Astrocyte (in vitro differentiated cells and primary cell): ENCODE measurements at places on chromosomes 4 and X. TPM values are rescaled to one million over a fixed set of nuclear protein-coding genes. Genes with fewer than 3 reads are reported as not detected.

The SHROOM4 gene
- total RNA-seq = 7.0 and 7.6 TPM in 2 replicates

DNA sequence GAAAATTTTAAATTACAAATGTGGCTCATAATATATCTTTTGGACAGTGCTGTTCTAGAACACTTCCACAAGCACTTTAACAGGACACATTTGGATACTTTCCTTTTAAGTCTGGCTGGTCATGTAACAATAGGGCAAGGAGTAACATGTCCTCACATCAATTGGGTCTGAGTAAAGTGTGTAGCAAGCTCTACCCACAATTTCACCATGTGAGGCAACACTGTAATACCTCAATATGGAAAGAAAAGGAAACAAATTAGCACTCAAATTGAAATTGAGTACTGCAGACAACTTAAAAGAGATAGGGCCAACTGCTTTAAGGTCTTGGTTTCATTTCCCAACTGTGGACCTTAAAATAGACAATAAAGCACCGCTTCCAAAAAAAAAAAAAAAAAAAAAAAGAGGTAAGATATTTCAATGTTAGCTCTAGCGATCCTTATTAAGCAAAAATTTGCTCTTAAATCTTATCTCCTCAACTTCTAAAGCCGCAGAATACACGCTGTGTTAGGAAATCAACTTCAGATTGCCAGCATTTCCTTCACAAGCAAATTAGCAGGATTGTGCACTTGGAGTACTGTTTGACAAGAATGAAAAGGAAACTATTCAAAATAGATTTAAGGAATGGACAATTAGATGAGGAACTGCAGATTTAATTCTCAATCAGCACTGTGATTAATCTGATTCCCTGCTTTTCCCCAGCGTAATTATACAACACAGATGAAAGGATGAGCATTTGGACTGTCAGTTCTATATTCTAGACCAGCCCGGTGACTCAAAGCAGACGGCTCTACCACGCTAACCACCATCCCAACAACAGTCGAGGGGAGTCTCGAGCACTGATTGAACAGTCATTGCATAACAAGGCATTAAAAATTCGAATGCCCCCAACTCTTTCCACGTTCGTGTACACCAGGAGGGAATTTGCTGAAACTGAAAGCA is 1.6 kb downstream of the CASK start:
- no peaks in the 10 kb centered on the region for H3K4me1 ChIP-seq
- H3K36me3 ChIP-seq = no peaks in the 10 kb centered on the region
- H3K27ac ChIP-seq = peak overlapping the region; percentile 63
- peak; percentile 26 for DNase-seq
- H3K4me3 ChIP-seq = peak overlapping the region; percentile 87
- no peaks in the 10 kb centered on the region for H3K27me3 ChIP-seq

- no peak for DNase-seq
- no peak overlapping the region for H3K4me3 ChIP-seq
- H3K36me3 ChIP-seq = no peaks in the 10 kb centered on the region
- no peaks in the 10 kb centered on the region for H3K4me1 ChIP-seq
- H3K27ac ChIP-seq = no peak overlapping the region
Measured at GRCh38 chrX:6383917-6384316, 151.0 kb downstream of the VCX3A start.

The FAM53A gene
- total RNA-seq = 2.1 and 3.4 TPM in 2 replicates

DNA sequence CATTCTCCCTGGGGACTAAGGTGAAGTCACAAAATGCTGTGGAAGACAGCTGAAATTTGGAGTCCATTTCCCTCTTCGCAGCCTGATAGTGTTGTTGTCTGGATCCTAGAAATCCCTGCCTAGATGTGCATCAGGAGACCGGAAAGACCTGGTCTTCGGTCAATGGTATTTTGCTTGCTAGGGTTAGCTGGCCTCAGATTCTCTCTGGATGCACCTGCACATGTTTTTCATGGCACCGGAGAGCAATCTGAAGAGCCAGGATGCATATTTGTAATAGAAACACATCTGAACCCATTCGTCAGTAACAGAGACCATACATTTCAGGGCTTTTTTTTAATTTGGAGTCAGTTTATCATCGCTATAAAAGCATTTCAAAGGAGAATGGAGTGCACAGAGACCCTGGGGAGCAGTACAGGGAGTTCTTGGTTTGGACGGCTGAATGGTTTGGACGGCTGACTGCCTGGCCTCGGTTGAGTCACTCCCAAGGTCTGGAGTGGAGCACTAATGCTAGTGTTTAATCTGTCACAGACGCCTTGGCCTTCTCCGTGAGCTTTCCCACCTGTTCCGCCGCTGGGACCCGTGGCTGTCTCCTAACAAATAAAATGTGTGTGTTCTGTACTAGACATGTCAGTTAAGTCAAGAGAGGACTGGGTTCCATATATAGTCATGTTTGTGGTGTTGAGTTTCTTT is 7.5 kb upstream of the PDLIM3 start:
- no peak overlapping the region for H3K27ac ChIP-seq
- no peaks in the 10 kb centered on the region for H3K36me3 ChIP-seq

DNA sequence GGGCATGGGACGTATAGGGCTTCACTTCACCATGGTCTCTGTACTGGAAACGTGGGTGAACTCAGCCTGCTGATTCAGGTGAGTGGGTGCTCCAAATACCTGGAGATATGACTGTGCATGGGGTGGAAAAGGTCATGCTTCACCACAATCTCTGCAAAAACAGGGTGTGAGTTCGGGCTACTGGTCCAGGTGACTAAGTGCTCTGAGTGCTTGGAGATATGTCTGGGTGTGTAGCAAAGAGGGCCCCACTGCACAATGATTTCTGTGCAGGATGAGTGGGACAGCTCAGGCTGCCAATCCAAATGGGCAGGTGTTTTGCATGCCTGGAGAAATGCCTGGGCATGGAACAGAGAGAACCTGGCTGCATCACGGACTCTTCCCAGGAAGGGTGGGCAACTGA is 11.2 kb upstream of the CPXCR1 start:
- H3K4me1 ChIP-seq = no peaks in the 10 kb centered on the region
- H3K27me3 ChIP-seq = no peaks in the 10 kb centered on the region
- no peak for DNase-seq
- no peak overlapping the region for H3K4me3 ChIP-seq
- H3K36me3 ChIP-seq = no peaks in the 10 kb centered on the region

GRCh38 chr4:170248576-170248975 is 158.8 kb upstream of the AADAT start:
- no peaks in the 10 kb centered on the region for H3K27me3 ChIP-seq
- H3K36me3 ChIP-seq = no peaks in the 10 kb centered on the region
- DNase-seq = peak; percentile 20

The H2BW2 gene
- total RNA-seq = not detected in 2 replicates

The MMAA gene
- total RNA-seq = 8.5 and 10.4 TPM in 2 replicates

DNA sequence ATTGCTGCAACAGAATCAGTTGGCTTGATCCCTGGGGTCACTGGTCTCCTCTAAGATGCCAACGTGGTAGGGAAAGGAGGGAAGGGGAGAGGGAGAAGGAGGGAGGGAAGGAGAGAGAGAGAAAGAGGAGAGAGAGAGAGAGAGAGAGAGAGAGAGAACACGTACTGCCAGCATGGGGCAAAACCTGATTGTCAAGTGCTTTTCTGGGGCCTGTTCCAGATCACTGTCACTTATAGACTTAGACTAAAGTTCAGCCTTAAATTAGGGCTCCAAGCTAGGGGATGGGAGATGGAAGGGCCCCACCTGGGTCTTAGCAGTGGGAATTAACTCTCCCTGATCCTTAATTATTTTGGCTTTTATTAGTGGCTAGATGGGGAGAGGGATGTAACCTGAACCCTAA is 12.9 kb downstream of the SHROOM4 start:
- DNase-seq = no peak
- H3K4me1 ChIP-seq = peaks cover 16% of the 10 kb centered on the region
- no peaks in the 10 kb centered on the region for H3K27me3 ChIP-seq
- H3K36me3 ChIP-seq = no peaks in the 10 kb centered on the region
- H3K4me3 ChIP-seq = no peak overlapping the region
- no peak overlapping the region for H3K27ac ChIP-seq

The L1CAM gene
- 347 and 353 TPM in 2 replicates for total RNA-seq

GRCh38 chr4:149549911-149550310 is 265.7 kb downstream of the IQCM start:
- H3K36me3 ChIP-seq = no peaks in the 10 kb centered on the region
- DNase-seq = peak; percentile 10
- no peak overlapping the region for H3K27ac ChIP-seq
- H3K27me3 ChIP-seq = no peaks in the 10 kb centered on the region
- no peak overlapping the region for H3K4me3 ChIP-seq

DNA sequence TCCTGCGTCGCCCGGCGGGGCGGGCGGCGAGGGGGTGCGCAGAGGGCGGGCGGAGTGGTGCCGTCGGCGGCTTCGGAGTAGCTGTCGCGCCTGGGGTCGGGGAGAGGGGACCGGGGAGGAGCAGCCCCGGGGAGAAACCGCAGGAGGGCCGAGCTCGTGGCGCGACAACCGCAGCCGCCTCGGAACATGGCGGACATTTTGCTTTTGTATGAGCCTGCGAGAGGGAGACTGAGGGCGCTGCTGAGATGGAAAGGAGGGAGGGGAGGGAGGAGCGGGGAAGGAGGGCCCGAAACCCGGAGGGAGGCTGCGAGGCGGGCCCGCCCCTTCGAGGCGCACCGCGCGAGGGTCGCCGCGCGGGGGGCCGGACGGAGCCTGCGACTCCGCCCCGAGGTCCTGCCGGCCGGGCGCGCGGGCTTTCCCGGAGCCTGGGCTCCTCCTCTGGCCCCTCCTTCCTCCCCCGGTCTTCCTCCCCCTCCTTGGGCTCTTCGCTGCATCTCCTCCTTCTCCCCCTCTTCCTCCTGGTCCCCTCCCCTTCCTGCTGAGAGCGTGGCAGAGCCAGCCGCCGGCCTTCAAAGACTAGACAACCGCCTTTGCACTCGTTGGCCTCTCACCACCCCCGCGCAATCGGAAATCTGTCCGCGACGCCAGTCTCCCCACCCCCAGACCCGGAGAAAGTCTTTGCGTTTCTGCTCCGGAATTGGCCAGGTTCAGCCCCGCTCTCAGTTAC is 1.1 kb downstream of the INTS6L start:
- peak; percentile 83 for DNase-seq
- no peaks in the 10 kb centered on the region for H3K36me3 ChIP-seq
- H3K27ac ChIP-seq = peak overlapping the region; percentile 83

DNA sequence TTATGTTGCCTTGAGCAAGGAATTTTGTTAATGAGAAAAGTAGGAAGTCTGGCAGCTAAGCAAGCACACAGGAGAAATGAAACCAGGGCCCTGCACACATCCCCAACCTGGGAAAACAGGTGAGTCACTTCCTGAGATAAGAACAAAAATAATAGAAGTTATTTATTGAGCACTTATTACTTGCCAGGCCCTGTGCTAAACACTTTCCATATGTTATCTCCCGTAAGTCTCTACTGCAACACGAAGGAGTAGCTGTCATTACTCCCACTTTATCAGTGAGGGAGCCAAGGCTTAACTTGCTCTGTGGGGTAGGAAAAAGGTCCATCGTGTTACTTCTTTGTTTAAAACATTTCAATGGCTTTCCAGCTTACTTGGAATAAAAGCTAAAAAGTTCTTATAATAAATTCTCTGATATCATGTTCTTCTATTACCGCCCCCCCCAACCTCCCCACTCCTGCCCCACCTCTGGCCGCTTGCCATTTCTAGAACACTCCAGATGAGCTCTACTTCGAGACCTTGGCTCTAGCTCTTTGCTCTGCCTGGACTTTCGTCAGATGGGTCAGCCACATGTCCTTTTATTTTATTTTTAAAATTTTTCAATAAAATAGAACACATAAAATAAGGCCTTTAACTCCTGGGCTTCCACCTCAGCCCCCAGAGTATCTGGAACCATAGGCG is 36.3 kb upstream of the PLAC8 start:
- no peaks in the 10 kb centered on the region for H3K27me3 ChIP-seq
- DNase-seq = peak; percentile 32
- H3K4me3 ChIP-seq = no peak overlapping the region
- no peak overlapping the region for H3K27ac ChIP-seq
- no peaks in the 10 kb centered on the region for H3K4me1 ChIP-seq

DNA sequence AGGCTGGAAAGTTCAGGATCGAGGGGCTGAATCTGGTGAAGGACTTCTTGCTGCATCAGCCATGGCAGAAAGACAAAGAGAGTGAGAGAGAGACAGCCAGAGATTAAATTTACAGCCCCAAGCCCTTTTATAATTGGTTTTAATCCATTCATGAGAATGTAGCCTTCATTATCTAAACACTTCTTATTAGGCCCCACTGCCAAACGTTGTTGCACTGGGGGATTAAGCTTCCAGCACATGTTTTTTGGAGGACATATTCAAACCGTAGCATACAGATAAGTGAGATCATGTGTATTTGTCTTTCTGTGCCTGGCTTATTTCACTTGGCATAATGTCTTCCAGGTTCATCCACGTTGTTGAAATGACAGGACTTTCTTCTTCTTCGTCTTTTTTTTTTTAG is 524.7 kb downstream of the SPRY1 start:
- H3K4me1 ChIP-seq = no peaks in the 10 kb centered on the region
- H3K4me3 ChIP-seq = no peak overlapping the region
- H3K27ac ChIP-seq = no peak overlapping the region
- no peaks in the 10 kb centered on the region for H3K27me3 ChIP-seq
- DNase-seq = no peak

GRCh38 chr4:16750216-16750615 is 148.2 kb downstream of the LDB2 start:
- H3K27ac ChIP-seq = no peak overlapping the region
- DNase-seq = no peak
- no peak overlapping the region for H3K4me3 ChIP-seq
- no peaks in the 10 kb centered on the region for H3K36me3 ChIP-seq
- H3K27me3 ChIP-seq = no peaks in the 10 kb centered on the region
- no peaks in the 10 kb centered on the region for H3K4me1 ChIP-seq

DNA sequence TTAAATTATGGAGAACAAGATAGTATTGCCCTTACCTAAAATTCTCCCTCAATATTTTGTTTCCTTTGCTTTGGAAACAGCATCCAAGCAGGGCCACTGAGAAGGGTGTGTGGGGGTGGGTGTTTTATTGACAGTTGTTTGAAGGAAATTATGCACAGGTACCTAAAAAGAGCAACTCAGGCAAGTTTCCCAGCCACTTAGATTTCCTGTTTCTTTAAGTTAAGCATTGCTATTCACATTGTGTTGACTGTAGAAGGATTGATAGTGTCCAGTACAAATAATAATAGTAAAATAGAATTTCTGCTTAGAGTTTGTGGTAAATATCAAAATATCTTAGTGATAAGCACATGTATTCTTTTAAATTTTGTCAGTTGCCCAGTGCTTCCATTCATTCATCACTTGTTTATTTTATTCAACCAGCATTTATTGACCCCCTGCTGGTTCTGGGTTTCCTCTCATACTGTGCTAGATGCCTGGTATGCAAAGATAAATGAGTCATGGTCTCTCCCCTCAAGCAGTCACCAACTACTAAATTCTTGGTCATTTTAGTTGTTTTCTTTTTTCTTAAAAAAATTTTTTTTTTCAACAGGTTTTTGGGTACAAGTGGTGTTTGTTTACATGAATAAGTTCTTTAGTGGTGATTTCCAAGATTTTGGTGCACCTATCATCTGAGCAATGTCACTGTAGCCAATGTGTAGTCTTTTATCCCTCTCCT is 50.0 kb downstream of the GALNT7 start:
- no peaks in the 10 kb centered on the region for H3K27me3 ChIP-seq
- peak overlapping the region; percentile 60 for H3K27ac ChIP-seq

- H3K27ac ChIP-seq = no peak overlapping the region
- H3K4me3 ChIP-seq = peak overlapping the region; percentile 51
- H3K4me1 ChIP-seq = peaks cover 7% of the 10 kb centered on the region
- no peaks in the 10 kb centered on the region for H3K36me3 ChIP-seq
Measured at GRCh38 chrX:68694435-68695205, 47.2 kb downstream of the STARD8 start.

The LRIT3 gene
- 0.11 TPM in 1 of 2 replicates, not detected in the other for total RNA-seq
